ENCODE measurements at places on chromosomes 1 and 21.

- DNase-seq = no peak
Measured at GRCh38 chr21:14454016-14455009, 71.4 kb upstream of the HSPA13 start.

GRCh38 chr1:109290998-109291397 is 8.1 kb upstream of the PSRC1 start:
- DNase-seq = no peak

- no peak for DNase-seq
Measured at GRCh38 chr1:208374391-208374941, 130.3 kb upstream of the PLXNA2 start.

DNA sequence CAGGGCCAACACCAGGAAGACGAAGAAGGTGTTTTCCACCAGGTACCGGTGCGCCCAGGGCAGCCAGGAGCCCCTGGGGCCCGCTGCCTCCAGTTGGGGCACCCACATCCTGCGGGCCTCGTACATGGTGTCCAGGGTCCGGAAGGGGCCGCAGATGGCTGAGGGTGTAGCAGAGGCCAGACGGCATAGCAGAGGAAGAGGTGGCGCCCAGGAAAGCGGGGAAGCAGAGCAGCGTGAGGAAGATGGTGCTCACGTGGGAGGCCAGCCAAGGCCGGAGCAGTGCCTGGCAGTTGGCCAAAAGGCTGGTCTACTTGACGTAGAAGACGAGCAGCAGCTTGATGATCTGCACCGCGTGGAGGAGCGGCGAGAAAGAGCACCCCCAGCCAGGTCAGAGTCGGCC is 40.4 kb downstream of the ZNF691 start:
- DNase-seq = no peak

DNA sequence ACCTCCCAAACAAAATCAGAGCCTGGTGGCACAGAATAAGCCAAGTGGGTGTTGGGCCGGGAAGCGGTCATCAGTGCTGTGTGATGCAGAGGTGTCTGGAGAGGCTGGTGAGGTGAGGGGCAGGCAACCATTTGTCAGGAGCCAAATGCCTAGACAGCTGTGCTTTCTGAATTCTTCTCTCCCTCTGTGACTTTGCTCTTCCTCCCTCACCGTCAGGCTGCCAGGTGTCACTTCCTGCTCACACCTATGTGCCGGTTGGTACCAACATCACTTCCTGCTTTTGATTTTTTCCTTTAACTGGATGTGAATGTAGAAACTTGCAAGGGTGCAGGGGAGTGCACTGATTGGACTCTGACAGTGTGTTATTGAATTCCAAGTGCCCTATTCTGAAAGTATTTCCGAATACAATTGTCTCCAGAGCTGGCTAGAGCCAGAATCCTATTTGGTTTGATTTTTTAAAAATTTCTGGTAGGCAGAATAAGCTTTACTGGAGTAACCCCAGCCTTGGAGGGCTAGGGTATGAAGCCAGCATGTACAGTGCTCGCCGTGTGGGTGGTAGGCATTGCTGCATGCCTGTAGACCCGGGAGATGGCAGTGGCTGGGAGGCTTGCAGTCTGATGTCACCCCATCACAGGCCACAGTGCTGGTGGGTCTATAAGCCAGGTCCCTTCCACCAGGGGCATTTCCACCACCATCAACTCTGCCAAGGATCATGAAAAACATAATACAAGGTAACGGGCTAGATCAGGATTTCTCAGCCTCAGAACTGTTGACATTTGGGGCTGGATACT is 210.9 kb downstream of the KAZN start:
- DNase-seq = no peak

- no peak for DNase-seq
Measured at GRCh38 chr1:35577071-35577998, 4.2 kb downstream of the TFAP2E start.

DNA sequence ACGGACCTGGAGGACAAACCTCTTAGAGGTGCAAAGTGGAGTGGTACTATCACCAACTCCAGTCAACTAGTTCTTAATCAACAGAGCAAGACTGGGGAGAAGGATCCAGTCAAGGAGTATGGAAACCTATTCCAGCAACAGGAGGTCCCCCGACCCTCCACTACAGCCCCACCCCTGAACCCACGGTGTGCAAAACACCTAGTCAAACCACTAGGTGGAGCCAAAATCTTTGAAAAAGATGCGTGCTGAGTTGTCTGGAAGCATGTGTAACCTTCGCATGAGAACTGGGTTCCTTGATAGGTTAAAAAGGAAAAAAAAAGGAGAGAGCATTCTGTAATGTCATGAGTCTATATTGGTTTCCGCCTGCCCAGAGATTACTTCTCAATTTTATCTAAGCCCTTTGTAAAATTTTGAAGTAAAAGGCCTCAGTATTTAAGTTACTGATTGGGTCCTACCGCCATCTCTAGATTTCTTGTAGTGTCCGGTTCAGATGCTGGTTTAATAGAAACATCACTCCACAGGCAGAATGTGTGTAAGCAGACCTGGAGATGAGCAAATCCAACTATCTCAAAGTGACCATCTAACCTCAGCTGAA is 81.9 kb upstream of the HAO2 start:
- no peak for DNase-seq

- no peak for DNase-seq
Measured at GRCh38 chr1:232487236-232487635, 142.7 kb downstream of the SIPA1L2 start.

- no peak for DNase-seq
Measured at GRCh38 chr21:33205476-33205875, 24.3 kb upstream of the IFNAR2 start.

Measured in NCI-H2107 (cell line).